Activated T-cell treated with anti-CD3 and anti-CD28 coated beads, Interleukin-2, amount 50 U/mL, for 24 hours (primary cell): ENCODE measurements at places on chromosomes 4 and X.

GRCh38 chr4:14994242-14994641, 8.0 kb upstream of the CPEB2 start:
- no peak for DNase-seq

DNA sequence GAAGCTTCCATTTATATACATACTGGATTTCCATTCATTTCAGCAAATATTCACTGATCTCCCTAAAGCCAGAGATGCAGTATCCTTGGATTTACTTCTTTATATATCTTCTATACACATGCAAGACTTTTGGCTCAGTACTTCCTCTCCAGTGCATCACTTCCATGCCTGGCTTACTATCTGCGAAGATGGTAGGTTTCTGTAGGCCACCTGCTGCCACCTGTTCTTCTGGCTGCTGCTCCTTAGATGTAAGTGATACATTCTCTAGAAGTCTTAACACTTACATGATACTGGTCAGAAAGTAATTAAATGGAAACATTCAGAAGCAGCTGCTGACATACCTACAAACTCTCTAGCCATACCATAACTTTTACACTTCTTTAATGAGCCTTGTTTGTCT, 48.9 kb downstream of the TBC1D9 start:
- no peak for DNase-seq

GRCh38 chr4:94561249-94562024, 109.7 kb downstream of the PDLIM5 start:
- DNase-seq = no peak

DNA sequence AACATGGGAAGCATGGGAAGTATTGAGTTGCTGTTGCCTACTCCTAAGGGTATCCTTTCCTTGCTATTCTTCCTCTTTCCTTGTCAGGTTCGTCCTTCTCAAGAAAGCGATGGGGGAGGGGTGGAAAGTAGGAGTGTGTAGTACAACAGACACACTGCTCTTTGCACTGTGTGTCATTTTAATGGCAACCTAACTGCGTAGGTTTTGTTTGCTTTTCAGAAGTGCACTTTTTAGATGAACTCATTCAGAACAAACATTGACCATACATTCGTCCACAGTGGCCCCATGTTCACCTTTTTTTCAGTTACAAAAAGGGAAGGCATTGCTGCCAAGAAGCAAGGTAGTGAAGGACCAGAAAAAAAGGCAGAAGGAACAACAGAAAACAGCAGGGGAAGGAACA, 10.2 kb upstream of the YIPF6 start:
- no peak for DNase-seq

GRCh38 chr4:173182403-173182802, 13.8 kb downstream of the GALNT7 start:
- DNase-seq = no peak

- DNase-seq = no peak
Observed at GRCh38 chrX:7889135-7889534, 38.1 kb downstream of the PNPLA4 start.

- no peak for DNase-seq
Observed at GRCh38 chr4:179747218-179747910, 2305.1 kb upstream of the AGA start.

GRCh38 chr4:116361790-116362189, 723.6 kb downstream of the TRAM1L1 start:
- no peak for DNase-seq

DNA sequence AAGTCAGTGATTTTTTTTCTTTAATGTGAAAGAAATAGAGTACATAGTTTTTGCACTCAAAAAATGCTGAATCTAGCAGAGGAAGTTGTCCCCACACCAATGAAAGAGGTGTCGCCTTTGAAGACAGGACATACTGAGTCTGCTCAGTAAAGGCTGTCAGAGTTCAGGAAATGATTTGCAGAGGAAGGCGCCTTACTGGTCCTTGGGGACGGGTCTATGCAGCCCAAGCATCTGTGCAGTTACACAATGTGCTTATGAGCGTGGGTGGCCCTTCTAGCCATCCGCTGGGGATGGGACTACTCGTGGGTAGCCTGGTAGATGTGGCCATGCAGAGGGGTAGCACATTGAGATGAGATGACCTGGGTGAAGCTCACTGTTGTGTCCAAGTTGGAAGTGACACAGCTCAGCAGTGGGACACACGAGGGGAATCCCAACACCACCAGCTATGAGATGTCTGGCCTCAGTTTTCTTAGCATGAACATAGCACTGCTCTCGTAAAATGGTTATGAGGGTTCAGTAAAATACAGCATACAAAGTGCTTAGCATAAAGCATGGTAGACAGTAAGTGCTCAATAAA, 116.5 kb upstream of the RBPJ start:
- DNase-seq = peak; percentile 44

DNA sequence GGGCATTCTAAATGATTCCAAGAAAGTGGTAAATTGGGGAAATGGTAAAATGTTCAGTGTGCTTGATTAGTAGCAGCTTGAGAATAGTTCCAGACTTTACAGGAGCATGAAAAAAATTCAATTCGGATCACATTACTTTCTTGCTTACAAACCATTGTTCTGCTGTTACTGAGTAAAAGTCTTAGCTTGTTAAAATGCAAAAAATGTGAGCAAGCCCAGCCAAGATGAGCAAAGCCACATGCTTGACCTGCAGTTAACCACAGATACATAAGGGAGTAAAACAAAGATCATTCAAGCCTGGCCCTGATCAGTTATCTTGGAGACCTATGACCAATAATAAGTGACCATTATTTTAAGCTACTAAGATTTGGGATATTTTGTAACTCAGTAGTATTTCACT, 562.9 kb upstream of the MAGEB2 start:
- no peak for DNase-seq

GRCh38 chr4:113293043-113293560, 243.6 kb downstream of the ANK2 start:
- no peak for DNase-seq

DNA sequence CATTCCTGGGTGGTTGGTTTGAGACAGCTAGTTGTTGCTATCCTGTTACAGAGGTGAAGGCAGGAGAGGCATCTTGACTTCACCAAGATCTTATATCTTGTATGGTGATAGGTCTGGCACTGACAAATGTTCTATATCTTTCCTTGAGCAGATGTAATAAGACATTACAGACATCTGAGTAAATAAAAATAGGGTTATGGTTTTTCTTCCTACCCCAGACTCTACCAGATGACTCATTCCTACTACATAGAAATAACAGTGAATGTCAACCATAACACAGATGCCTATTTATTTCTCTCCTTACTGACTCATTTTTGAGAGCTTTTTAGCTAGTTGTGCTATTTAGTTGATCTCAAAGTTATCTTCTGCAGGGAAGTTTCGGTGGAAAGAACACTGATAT, 21.9 kb downstream of the HNRNPH2 start:
- no peak for DNase-seq

GRCh38 chrX:150664290-150664689, 28.9 kb upstream of the MTMR1 start:
- no peak for DNase-seq

- DNase-seq = no peak
Observed at GRCh38 chr4:110104661-110105060, 93.8 kb downstream of the ELOVL6 start.

DNA sequence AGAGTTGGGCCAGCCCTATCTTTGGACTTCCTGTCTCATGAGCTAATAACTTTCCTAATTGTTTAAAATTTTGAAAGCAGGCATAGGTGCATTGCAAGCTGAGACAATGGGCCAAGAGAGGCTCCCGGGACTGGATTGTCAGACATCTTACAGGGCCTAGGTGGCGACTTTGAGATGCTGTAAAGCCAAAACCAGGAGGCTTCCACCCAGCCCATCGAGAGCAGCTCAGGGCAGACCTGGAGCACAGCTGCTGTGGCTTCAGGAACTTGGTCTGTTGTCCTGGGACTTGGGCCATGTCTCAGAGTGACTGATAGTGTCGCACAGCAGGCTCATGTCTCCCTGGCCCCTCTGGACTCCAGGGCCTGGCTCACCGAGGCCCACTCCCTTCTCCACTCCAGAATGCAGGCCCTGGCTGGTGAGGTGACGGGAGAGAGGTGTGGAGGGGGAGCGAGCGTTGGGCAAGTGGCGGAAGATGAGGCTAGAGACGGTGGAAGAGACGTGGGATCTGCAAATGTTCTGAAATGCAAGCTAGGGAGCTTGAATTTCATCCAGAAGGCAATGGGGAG, 24.1 kb upstream of the MTM1 start:
- no peak for DNase-seq

- no peak for DNase-seq
Observed at GRCh38 chr4:137994853-137995252, 247.3 kb downstream of the SLC7A11 start.

GRCh38 chr4:144948009-144948408, 150.0 kb downstream of the ANAPC10 start:
- no peak for DNase-seq

- DNase-seq = no peak
Observed at GRCh38 chr4:114537352-114537751, 61.3 kb upstream of the UGT8 start.

DNA sequence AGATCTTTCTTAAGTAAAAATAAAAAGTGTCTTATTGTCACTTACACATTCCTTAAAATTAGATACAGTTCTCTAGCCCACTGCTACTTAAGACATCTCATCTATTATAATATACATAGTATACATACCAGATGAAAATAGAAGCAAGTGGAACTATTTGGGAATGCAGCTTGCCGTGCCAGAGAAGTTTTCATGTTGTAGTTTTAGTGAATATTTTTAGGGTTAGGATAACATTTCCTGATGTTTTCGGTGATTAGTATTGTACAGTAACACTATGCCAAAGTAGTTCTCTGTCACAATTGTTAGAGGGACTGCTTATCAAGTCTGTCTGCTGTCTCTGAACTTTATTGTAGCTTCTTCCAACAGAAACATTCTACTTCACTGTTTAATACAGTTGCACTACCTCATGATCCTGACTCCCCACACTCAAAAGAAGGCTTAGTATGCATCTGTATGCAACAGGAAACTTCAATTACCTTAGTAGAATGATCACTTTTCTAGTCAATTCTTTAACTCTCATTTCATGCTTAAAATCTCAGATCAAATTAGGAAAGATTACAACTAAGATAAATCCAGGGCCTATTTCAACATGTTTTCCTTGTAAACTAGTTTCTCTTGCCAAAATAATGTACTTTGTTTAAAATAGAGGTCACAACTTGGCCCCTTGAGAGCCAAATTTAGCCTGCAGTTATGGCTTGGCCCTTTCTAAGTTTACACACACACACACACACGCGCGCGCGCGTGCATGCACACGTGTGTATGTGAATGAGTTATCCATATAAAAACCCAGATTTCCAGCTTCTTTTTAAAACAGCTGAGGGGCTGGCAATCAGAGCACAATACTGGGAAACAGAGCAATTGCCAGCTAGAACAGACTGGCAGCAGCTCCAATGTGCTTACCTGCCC, 42.3 kb upstream of the SRPX start:
- DNase-seq = no peak

DNA sequence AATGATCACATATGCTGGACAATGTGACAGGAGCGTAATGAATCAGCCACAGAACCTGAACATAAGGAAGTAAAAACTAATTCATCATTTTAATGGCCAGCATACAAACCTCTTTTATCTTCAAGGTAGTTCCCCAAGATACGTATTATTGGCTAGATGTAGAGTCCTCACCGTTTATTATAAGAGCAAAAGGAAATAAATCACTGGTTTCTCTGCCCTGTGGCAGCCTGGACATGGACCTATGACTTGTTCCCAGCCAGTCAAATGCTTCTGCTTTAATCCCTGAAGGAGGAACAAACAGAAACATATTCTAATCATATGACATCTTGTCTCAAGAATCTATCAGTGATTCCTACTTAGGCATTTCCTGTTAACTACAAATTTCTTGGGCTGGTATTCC, 86.8 kb upstream of the FAM241A start:
- no peak for DNase-seq

DNA sequence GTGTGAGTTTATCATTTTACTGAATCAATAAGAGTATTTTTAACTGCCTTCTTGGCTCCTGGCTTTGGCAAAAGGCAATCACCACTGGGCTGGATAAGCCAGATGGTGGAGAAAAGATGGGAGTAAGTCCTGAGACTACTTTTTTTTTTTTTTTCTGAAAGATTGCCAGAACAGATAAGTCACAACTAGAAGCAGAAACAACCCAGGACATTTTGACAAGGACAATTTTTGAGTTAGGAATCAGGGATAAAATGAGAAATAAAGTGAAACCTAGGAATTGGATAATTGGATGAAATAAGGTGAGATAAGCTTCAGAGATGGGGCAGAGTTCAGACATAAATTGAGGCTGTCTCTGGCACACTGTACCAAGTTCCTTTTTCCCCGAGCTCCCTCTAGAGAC, 471.0 kb downstream of the KLHL13 start:
- no peak for DNase-seq
